Left renal cortex interstitium (tissue), 4 donors: ENCODE measurements at places on chromosomes 13 and 19. TPM values are rescaled to one million over a fixed set of nuclear protein-coding genes. Genes with fewer than 3 reads are reported as not detected.

DNA sequence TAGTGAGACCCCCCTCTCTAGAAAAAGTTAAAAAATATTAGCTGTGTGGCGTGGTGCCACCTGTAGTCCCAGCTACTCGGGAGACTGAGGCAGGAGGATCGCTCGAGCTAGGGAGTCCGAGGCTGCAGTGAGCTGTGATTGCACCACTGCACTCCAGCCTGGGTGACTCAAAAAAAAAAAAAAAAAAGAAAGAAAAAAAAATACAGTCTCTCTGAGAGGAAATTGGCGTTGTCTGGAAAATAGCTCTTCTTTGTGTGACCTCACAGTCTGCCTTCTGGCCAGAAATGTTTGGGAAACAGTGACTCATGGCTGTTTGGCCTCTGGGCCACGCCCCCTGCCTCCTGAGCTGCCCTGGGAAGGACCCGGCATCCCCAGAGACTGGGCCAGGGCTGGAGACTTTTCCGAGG, 10.7 kb downstream of the MARCHF2 start:
- DNase-seq = no peak

GRCh38 chr19:13790354-13790753, 4.9 kb upstream of the ZSWIM4 start:
- no peak for DNase-seq

DNA sequence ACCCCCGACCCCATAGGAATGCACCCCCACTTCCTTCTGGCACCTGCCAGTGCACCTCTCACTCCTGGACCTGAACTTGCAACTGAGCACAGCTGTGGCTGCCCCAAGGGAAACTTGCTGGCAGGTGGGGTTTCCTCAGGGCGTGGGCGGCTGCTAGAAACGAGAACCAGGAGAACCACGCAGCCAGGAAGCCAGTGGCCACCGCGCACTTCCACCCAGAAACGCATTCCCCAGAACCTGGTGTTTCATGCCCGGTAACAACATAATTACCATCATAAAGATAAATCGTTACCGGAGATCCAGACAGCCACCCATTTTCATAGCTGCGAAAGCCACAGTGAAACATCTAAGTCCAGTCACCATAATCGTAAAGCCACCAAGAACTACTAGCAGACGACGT, 75.2 kb upstream of the C13orf46 start:
- DNase-seq = no peak

GRCh38 chr19:3481241-3482090, 1.1 kb upstream of the SMIM24 start:
- DNase-seq = no peak

GRCh38 chr13:39501702-39502324, 101.2 kb downstream of the LHFPL6 start:
- DNase-seq = no peak

DNA sequence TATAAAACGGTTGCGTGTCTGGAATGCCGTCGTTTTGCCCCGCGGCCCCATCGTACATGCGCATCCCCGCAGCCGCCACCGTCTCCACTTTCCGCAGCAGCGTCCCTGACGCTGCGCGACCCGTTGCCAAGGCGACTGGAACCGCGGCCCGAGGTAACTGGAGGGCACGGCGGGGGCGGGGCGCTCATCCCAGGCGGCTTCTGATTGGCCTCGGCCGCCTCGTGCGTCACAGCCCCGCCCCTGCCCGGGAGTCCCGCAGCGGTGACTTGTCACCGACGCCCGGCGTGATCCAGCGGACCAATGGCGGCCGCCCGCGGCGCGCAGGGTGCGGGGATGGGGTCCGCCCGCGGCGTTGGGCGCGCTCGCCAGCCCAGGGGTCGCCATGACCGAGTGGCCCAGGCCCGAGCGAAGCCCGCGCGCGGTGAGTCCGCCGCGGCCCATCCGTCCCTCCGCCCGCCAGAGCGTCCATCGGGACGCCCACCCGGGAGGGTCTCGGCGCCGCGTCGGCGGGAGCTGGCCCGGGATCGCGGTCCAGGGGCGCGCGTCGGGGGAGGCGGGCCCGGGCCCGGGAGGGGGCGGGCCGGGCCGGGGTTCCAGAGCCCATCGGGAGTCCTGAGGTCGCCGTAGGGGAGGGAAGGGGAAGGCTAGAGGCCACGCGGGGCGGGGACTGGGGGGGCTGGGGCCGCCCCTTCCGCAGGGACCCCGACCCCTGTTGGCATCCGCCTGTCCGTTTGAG, at the start of gene ZSCAN1:
ZSCAN1 (plus strand) TSS at position 285 of the 736 bp plus-strand sequence. CDS start 3,812 bp downstream, outside the sequence.
- DNase-seq = peak; percentile 63

GRCh38 chr13:101648766-101649487, 196.5 kb downstream of the ITGBL1 start:
- no peak for DNase-seq

DNA sequence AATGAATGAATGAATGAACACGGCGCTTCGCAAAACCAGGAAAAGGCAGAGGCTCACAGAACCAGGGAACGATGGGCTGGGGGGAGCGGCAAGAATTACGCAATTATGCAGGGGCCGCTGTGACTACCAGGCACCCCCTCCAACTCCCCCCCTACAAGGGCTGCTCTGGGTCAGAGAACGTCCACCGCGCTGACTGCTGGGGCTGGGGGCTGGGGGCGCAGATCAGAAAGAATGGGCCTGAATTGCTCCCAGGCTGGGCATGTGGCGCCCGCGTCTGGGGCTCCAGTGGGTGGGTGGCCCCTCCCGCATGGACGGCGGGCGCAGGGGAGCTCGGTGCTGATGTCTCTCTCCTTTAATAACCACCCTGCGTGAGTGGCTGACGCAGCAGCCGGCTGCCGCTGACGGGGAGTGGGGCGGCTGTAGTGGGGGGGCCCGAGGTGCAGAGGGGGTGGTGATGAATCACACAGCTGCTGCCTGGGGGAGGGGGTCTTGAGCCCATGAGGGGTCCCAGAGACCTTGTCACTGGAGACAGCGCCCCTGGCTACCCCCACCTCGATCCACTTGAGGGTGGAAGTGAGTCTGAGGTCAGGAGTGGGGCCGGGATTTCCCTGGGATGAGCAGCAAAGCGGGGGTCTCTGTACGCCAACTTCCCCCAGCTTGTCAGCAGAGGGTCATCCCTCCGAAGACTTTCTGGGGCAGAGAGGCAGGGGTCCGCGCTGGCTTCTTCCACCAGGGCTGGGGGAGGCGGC, 1.5 kb upstream of the CIRBP start:
- DNase-seq = no peak

DNA sequence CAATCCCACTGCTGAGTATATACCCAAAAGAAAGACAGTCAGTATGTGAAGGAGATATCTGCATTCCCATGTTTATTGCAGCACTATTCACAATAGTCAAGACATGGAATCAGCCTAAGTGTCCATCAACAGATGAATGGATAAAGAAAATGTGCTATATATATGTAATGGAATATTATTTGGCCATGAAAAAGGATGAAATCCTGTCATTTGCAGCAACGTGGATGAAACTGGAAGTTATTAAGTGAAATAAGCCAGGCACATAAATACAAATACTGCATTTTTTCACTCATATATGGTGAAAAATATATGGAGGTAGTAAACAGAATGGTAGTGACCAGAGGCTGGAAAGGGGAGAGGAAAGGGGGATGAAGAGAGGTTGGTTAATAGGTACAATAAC, 188.9 kb upstream of the SERP2 start:
- DNase-seq = no peak

DNA sequence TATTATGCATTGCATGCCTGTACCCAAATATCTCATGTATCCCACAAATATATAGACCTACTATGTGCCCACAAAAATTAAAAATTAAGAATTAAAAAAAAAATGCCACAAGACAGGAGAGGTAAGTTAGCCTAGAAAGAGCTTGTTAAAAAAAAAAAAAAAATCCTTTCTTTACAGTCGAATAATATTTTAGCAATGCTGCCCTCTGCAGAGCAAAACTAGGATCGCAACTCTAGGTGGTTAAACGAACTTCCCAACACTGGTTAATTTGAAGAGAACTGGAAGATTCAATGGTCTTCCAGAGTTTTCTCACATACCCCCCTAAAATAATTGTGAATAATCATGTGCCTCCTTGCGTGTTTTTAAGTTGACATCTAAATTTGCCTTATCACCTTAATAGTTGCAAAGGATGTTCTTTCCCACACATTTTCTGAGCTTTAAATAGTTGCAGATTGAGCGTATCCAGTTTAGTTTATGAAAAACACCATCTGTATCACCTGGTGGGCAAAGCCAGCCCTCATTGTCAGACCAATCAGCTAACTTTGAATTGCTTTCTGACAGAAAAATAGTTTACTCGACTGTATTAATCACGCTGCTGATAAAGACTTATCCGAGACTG, 47.4 kb upstream of the RCBTB2 start:
- DNase-seq = no peak

DNA sequence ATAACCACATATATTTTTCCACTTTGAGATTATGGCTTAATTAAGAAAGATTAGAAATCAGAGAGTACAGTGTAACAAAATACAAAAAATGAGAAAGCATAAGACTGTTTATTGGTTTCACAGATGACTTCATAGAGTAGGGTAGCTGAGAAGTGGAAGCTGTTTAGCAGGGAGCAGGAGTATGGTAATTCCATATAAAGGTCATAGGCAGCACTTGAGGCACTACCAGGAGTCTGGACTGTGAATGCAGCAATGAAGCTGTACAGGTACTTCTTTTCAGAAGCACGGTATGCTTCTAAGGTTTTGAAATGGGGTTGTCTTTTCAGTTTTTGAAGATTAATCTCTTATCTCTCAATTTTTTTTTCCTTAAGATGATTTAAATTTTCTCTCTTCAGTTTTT, 69.2 kb downstream of the MICU2 start:
- DNase-seq = no peak

- no peak for DNase-seq
These were observed 170.9 kb downstream of the LACC1 start for GRCh38 chr13:44050450-44051063.

GRCh38 chr13:113796964-113797676, 38.1 kb downstream of the TMEM255B start:
- DNase-seq = no peak

DNA sequence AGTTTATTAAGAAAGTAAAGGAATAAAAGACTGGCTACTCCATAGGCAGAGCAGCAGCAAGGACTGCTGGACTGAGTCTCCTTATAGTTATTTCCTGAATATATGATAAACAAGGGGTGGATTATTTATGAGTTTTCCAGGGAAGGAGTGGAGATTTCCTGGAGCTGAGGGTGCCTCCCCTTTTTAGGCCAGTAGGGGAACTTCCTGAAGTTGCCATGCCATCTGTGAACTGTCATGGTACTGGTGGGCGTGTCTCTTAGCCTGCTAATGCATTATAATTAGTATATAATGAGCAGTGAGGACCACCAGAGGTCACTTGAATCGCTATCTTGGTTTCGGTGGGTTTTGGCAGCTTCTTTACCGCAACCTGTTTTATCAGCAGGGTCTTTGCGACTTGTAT, 13.5 kb downstream of the ZSCAN5A start:
- no peak for DNase-seq

DNA sequence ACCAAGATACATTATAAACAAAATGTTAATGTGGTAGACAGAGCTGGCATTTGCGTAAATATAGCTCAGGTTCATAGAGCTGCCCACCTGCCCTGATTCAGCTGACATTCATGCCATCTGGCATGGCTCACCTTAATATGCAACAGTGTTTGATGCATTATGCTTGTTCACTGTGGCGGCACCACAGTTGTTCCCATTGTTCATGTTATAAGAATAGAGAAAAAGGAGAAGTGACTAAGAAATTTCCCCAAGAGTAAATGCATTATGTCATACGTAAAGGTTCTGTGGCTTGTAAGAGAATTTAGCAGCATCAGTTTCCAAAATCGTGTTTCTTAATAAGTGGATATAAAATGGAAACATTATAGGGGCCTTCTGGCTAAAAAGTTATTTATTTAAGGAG, 4.5 kb downstream of the CCNA1 start:
- no peak for DNase-seq

- DNase-seq = no peak
These were observed 22.0 kb downstream of the COL4A1 start for GRCh38 chr13:110284779-110285484.

GRCh38 chr19:3028305-3029064, 595 bp downstream of the TLE2 start:
- DNase-seq = no peak

- DNase-seq = no peak
These were observed 58.0 kb downstream of the ABCC4 start for GRCh38 chr13:95243207-95243606.

DNA sequence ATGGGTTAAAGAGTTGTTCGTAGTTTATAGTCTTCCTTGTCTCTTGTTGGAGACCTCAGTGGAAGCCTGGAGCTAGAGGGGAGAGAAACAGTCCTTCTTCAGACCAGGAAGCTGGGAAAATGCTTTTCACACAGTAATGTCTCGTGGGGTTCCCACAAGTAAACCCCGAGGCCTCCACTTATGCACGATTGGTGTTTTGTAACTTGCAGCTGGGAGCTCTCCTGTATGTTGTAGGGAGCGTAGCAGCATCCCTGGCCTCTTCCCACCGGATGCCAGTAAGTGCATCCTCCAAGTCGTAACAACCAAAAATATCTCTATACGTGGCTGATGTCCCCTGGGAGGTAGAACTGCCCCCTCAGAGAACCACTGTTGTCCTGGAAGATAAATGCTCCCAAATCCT, 3.5 kb downstream of the CHAF1A start:
- DNase-seq = no peak

DNA sequence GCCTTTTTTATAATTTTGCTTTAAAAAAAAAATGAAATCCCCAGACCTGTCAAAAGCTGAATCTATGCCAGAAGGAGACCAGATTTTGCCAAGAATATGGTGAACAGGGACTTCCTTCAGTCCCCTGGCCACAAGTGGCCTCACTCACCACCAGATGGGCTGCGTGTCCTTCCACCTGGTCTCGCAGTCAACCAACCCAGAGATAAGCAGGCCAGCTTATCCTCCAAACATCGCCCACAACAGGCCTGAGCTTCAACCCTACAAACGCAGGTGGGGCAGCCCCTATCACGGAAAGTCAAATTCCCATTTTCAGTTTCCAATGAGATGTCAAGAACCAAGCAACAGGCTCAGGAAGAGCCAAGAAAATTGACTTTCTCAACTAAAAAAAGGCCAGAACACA, 30.5 kb downstream of the STK24 start:
- no peak for DNase-seq

CGB5 gene
- polyA plus RNA-seq = not detected

MBD3L2 gene
- polyA plus RNA-seq = not detected

B3GNT3 gene
- 10.1 TPM for polyA plus RNA-seq

GARIN5A gene
- 6.6 TPM for polyA plus RNA-seq

ZNF610 gene
- polyA plus RNA-seq = 12.4 TPM

CEACAM7 gene
- not detected for polyA plus RNA-seq

KLK3 gene
- 0.37 TPM for polyA plus RNA-seq

FPR1 gene
- 1.6 TPM for polyA plus RNA-seq

SULT2A1 gene
- polyA plus RNA-seq = not detected
